GM20000 (cell line): ENCODE measurements at places on chromosomes 5 and 9.

GRCh38 chr5:68365889-68366288, 150.3 kb downstream of the PIK3R1 start:
- DNase-seq: no peak

DNA sequence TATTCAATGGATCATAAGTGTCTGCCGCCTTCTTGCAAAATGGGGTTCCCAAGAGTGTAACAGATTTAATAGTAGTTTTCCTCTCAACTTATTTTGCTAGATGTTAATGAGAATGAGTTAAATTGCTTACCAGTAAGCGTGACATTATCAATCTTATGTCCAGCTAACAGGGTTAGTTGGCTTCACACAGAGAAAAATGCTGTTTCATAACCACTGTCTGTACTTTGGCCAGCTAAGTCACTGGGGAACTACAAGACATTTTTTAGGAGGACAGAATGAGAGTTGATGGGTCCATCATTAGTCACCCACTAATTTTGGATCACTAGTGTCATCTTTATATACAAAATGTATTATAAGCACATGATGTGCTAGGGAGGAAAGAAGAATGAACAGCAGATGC, 1.4 kb downstream of the CDC37L1 start:
- no peak for DNase-seq

- DNase-seq: no peak
Observed at GRCh38 chr5:150020249-150020648, 19.7 kb downstream of the HMGXB3 start.

GRCh38 chr5:67610186-67610912, 413.8 kb upstream of the CD180 start:
- no peak for DNase-seq

DNA sequence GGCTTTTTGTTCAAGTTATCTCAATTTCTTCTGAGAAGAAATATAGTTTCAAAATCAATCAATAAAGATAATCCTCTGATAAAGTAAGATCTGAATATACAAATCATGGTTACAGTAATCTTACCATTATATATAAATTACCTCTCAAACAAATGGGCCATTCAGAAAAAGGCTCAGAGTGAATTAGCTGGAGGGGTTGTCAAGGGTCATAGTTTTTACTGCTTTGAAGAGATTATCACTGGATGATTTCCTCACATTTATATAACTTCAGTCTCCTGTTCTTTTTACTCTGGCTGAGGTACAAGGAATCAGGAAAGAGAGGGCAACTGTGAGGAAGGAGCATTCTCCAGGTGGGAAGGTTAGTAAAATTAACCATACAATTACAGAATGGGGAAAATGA, 148.6 kb upstream of the ELL2 start:
- no peak for DNase-seq

- DNase-seq: peak; percentile 57
Observed at GRCh38 chr5:139660923-139661814, 13.0 kb downstream of the CXXC5 start.

- no peak for DNase-seq
Observed at GRCh38 chr9:126395439-126396212, 69.0 kb downstream of the MVB12B start.

GRCh38 chr9:96113032-96113431, 188.9 kb downstream of the HSD17B3 start:
- no peak for DNase-seq

- DNase-seq: no peak
Observed at GRCh38 chr5:180959661-180960060, 29.0 kb upstream of the BTNL3 start.

DNA sequence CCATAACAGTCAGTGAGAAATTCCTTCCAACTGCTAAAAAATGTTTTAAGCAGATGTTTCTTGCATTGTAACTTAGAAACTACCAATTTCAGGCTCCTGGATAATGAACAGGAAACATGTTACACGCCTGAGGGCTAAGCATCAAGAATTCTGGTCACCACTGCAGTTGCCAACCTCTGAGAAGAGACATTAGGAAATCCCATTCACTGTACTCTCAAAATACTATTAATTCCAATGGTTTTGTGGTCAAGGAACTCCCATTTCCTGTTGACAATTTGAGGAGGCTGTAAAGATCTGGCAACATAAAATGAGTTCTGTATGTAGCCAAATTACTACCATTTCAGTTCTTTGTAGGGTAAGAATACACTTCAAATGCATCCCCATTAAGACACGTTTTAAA, 456.0 kb upstream of the MEF2C start:
- no peak for DNase-seq

DNA sequence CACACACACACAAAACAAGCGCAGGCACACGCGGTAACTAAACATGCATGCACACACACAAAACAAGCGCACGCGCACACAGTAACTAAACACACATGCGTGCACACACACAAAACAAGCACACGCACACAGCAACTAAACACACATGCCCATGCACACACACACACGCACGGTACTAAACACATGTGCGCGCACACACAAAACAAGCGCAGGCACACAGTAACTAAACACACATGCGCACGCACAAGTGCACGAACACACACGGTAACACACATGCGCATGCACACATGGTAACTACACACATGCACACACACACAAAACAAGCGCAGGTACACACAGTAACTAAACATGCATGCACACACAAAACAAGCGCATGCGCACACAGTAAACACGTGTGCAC, 19.9 kb upstream of the SLC6A3 start:
- DNase-seq: no peak

DNA sequence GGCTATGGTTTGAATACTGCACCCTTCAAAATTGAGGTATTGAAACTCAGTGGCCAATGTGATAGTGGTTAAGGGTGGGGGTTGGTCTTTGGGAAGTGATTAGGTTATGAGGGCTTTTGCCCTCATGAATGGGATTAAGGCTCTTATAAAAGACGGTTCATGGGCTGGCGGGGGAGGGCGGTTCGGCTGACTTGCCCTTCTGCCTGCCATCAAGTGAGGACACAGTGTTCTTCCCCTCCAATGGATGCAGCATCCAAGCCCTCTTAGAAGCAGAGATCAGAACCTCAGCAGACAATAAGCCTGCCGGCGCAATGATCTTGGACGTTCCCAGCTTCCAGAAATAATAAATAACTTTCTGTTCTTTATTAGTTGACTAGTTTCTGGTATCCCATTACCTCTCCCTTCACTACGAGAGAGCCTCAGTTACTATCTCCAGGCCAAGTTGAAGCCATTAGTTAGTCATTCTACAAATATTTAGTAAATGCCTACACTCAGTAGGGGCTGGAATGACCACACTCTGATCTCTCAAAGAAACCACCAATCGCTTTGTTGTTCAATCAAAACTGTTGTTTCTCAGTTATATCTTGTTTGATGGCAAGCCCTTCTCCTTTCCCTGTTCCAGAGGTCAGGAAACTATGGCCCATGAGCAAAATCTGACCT, 219.3 kb downstream of the TSSK1B start:
- no peak for DNase-seq

DNA sequence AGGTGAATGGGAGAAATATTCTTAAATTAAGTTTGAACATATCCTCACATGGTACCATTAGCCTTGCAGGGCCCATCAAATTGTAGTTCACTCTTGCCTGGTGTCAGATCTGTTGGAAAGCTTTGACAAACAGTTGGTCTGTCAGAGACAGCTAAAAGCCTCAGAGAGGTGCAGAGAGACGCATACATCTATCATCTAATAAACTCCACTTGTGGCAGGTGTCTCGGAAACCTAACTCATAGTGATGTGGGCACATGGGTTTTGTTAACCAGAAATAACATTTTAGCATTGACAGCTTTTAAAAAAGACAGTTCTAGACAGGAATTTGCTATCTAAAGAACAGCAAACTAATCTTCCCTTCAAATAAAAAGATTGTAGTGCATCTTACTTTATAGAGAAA, 315.9 kb downstream of the KDM4C start:
- no peak for DNase-seq

- DNase-seq: no peak
Observed at GRCh38 chr9:135574943-135575342, 13.4 kb downstream of the PAEP start.

DNA sequence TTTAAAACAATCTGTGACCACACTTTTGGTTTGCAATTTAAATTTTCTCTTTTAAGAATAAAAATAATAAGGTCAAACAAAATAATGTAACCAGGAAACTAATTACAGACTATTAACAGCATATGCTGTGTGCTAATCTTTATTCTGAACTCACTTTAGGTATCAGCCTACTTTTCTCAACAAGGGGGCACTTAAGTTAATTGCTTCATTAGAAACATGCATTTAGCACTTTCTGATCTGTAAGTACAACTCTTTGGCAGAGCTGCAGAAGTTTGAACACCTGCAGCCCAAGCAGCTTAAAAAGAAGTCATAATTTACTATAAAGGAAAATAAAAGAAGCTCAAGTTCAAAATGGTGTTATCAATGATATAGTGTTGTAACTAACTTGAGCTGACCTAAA, 21.7 kb downstream of the XRCC4 start:
- DNase-seq: no peak

GRCh38 chr5:91016954-91017700, 366.0 kb downstream of the ARRDC3 start:
- DNase-seq: no peak

- DNase-seq: no peak
Observed at GRCh38 chr9:68522131-68522530, 18.6 kb downstream of the TMEM252 start.

DNA sequence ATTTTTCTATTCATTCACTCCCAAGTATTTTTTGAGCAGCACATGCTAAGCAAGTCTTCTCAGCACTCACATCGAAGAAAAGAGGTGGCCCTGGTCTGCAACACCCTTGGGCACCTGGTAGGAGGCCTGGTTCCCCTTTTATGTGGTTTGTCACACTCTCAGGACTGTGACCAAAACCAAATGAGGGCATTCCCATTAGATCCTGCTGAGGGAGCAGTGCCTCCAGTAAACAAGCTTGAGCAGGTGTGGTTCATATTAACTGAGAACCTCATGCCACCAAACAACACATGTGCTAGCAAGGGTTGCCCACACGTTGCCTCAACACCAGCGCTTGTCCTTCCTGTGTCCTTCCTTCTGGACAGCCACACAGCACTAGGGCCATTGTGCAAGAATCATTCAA, 26.9 kb upstream of the SYK start:
- peak; percentile 39 for DNase-seq

GRCh38 chr5:122180863-122181548, 51.7 kb downstream of the ZNF474 start:
- DNase-seq: no peak

DNA sequence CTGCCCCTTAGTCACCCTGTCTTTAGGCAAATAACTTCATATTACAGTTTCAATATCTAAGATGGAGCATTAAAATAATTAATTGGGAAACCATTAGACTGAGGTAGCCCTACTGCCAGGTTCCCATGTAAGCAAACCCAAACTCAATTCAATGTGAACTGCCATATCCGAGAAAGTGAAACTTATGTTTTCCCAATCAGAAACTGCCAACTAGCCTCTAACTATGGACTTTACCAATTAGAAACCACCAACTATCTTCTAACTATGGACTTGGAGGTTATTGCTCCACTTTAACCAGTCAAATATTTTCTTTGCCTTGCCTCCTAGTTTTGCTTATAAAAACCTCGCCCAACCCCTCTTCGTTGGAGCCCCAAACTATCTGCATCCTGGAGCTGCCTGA, 218.5 kb downstream of the ENC1 start:
- DNase-seq: no peak

DNA sequence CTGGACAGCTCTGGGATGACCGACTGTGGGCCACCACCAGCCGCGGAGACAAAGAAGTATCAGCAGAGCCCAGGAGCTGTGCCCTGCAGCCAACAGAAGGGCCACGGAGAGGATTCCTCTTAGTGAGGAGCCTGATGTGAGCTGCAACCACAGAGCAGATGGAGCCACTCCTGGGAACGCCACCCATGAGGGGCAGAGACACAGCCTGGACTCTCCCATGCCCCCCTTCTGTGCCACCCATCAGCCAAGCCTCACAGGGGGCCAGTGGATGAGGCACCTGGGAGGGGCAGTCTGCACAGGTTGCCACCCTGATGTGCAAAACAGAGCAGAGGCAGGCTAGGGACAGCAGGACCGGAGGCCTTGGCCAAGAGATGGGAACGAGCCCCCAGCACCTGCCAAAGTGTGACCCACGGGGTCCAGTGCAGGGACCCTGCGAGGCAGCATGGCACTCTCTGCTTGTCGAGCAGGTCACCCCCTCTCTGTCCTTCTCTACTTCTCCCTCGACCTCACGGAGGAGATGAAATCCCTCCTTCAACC, 380.7 kb upstream of the IRX1 start:
- DNase-seq: no peak

DNA sequence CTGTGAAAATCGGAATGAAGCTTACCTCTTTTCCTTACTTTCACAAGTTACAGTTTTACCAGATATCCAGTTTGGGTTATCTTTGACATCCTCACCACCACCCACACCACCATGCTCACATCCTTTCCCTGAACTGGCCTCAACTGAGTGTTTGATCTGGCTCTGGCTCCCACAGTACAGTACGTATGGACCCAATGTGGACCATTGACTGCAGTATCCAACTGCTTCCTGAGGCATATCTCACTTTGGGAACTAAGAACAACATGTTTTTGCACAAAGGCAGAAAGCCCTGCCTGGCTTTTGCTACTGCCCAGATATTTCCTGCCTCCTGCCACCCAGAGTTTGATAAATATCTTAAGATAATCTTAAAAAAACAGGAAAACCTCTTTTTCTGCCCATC, 1232.0 kb upstream of the CDH18 start:
- DNase-seq: no peak

GRCh38 chr9:136561779-136562178, 15.9 kb upstream of the NOTCH1 start:
- no peak for DNase-seq

- no peak for DNase-seq
Observed at GRCh38 chr5:83745816-83746215, 25.2 kb upstream of the HAPLN1 start.

DNA sequence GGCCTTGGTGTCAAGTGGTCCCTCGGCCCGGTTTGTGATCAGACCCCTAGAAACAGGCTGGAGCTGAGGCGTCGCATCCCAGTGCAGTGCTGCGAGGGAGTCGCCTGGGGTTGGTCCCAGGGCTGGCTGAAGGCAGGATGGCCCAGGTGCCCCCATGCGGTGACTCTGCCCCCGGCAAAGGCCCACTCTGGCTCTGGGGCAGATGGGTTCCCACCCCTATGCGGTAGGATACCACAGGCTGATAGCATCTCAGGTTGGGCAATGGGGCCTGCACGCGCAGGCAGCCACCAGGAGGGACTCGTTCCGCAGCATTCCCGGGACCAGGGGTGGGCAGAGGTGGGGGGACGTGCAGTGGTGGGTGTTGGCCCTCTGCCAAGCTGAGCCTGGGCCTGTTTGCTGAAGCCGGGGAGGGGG, 86.0 kb downstream of the RXRA start:
- DNase-seq: no peak

DNA sequence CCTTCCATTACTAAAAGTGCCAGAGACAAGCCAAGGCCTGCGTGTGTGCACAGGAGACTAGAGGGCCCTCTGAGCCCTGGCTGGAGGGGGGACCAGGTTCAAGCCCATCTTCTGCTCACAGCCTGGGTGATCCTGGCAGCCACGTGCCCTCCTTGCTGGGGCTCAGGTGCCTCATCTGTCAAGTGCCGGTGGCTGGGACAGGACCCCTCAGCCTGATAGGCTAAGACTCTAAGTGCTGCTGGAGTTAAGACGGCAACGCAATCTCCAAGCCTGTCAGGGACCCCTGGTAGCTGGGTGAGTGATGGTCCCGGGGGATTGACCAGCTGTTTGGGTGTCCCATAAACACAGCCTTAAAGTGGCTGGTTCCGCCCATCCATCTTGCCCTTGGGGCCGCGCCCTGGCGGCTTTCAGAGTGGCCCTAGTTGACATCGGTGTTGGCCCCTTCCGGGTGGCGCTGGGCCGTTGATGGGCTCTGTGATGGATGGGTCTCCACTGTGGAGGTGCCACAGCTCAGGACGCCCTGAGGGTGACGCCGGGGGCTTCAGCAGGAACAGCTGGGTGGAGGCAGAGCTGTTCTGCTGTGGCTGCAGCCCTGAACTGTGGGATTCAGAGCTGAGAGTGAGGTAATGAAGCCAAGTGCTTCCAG, 136.2 kb downstream of the BARX1 start:
- DNase-seq: no peak
